HepG2 (cell line): ENCODE measurements at places on chromosomes 4 and X. TPM values are rescaled to one million over a fixed set of nuclear protein-coding genes. Genes with fewer than 3 reads are reported as not detected.

DNA sequence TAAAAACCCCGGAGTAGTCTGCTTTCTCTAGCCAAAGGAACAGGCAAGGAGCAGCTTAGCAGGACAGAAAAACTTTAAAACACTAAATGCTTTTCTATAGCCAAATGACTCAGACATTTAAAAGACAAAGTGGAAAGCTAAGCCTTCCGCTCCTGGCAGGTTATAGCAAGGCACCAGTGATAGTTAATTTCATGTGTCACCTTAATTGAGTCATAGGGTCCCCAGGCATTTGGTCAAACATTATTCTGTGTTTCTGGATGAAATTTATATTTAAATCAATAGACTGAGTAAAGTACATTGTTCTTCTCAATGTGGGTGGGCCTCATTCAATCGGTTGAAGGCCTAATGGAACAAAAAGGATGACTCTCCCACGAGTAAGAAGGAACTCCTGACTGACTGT lies 885.7 kb upstream of the ADGRL3 start:
- DNase-seq: no peak

DNA sequence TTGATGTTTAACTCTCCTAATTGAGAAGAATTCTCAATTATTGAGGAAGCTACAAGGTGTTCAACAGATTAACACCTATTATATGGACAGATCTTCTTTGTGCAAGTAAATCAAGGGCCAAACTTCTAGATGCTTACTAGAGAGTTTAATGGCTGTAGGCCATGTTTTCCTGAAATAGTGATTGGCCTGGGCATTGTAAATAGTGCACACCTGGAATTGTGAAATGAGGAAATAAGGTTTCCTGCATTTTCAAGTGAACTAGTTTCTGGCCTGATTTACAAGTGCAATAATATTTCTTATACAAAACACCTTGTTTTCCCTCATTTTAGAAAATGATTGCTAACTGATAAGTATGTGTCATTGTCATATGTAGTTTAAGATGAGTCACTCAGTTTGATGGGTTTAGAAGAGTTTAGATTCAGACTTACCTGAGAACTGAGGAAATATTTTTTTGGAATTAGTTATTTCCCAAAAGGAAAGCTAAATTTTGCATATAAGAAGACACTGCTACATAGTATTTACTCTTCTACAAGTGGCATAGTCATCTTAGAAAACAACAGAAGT lies 21.2 kb downstream of the AFF1 start:
- no peak for DNase-seq

GRCh38 chrX:38726612-38727011 lies 74.6 kb upstream of the MID1IP1 start:
- DNase-seq: no peak

- DNase-seq: peak; percentile 3
Measured at GRCh38 chr4:83905952-83906351, 370.0 kb downstream of the GPAT3 start.

GRCh38 chr4:84470204-84470785 lies 28.8 kb downstream of the NKX6-1 start:
- DNase-seq: peak; percentile 17

DNA sequence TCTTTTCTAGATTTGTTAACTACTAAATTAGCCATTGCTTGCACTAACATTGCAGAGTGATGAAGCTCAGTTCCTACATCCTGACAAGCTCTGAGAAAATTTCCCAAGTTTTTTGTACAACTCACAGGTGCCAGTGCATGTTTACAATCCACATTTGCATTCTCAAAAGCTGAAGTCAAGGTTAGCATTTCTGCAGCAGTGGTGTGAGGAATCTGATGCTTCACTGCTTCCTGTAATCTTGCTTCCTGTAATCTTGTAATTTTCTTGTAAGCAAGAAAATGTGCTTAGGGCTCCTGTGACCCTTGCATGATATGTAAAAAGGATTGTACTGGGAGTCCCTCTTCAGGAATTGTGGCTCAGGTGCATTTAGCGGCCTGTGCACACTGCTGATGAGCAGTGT lies 207.4 kb upstream of the CXCL13 start:
- DNase-seq: no peak

The HELT gene
- not detected in 2 replicates for total RNA-seq

The GPRASP1 gene
- total RNA-seq: 0.51 and 1.4 TPM in 2 replicates

The DUX4 gene
- total RNA-seq: not detected in 2 replicates

The ARHGAP6 gene
- total RNA-seq: 0.06 and 0.11 TPM in 2 replicates
